ENCODE measurements at places on chromosomes 5 and 9.

DNA sequence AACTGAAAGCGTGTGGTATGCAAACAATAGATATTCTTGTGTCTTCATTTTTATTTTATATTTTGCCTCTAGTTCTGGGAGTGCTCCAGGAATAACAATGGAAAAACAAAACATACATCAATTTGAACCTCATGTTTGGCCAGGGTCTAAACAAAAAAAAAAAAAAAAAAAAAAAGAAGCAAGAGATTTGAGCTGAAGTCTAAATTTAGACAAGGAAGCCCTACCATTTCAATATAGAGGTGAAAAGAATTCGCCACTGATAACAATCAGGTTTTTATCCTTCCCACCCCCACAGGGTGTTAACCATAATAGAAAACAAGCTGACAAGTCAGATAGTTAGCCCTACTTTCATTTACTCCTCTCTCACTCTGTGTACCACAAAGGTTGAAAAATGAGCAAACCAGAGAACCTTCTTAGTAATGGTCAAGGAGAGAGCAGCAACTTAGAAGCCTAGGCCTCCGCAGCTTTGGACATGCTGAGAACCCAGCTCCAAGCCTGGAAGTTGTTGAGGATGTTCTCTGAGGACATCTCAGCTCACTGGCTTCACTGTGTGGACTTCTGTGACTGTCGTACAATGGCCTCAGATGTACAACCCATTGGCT is 118.2 kb upstream of the HMHB1 start:
- DNase-seq: no peak

DNA sequence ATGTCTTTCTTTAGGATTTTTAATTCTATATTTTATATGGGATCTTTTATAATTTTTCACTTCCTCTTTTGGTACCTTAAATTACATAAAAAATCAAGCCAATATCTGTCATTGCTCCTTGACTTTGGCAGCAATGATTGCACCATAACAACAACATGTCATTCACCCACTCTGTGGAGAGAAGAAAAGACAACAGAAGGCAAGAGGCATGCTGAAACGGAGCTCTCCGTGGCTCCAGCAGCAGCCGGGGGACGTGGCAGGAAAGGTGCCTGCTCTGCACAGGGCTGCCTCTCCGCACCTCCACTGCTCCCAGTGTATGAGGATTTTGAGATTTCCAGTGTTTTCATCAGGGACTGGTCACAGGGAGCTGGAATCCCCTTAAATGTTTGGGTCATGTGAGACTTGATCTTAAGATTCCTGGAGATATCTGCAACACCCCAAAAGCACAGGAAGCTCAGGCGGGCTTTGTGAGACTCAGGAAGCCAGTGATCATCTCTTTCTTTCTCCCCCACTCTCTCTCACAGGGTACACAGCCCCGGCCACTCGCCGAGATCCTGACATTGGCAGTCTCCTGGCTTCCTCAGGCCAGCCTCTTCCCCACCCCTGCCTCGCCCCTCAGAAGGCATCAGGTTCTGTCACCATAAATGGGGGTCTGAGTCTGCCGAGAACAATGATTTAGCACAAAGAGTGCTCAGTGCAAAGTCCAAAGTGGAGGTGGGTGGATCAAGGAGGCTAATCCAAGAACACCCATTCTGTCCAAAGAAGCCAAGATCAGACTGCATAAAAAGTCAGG is 74.6 kb downstream of the ACTL7B start:
- no peak for DNase-seq

- peak; percentile 58 for DNase-seq
These were observed 31.5 kb upstream of the SPRY4 start for GRCh38 chr5:142356349-142356715.

DNA sequence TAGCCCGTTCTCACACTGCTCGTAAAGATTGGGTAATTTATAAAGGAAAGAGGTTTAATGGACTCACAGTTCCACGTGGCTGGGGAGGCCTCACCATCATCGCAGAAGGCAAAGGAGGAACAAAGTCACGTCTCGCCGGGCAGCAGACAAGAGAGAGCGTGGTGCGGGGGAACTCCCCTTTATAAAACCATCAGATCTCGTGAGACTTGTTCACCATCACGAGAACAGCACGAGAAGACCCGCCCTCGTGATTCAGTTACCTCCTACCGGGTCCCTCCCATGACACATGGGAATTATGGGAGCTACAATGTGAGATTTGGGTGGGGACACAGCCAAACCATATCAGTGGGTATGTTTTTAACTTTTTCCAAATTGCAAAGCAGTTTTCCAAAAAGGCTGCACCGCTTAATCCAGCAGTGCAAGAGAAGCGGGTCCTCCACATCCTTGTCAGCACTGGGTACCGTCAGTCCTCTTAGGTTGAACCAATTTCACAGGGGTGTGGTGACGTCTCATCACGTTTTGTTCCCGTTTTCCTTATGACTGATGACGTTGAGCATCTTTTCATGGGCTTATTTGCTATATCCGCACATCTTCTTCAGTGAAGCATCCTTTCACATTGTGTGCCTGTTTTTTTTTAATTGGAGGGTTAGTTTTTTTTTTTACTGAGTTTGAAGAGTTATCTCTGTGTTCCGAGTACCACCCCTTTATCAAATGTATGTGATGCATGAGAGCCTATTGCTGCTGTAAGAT is 8.0 kb upstream of the FCN2 start:
- no peak for DNase-seq

- no peak for DNase-seq
These were observed 89.9 kb upstream of the ADAMTSL1 start for GRCh38 chr9:18384066-18384465.

DNA sequence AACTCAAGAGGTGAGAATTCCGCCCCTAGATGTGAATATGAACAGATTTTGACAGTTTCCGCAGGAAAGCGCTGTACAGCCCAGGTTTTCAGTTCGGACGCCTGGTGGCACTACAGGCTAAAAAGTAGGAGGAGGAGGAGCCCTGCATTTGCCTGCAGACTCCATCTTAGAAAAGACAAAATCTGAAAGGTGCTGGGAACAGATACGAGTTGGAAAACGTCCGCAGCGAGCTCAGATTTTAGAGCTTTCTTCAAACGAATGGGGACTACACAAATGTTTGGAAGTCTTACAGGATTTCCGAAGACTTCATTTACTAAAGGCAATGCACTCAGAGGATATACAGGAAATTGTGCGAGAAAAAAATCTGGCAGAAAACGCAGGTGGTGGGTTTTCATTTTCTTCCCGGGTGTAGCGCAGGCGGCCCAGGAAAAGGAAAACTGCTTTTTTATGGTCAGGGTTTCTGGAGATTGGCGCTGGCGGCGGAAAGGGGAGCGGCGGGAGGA is 9.9 kb upstream of the PCDHB2 start:
- DNase-seq: peak; percentile 11

DNA sequence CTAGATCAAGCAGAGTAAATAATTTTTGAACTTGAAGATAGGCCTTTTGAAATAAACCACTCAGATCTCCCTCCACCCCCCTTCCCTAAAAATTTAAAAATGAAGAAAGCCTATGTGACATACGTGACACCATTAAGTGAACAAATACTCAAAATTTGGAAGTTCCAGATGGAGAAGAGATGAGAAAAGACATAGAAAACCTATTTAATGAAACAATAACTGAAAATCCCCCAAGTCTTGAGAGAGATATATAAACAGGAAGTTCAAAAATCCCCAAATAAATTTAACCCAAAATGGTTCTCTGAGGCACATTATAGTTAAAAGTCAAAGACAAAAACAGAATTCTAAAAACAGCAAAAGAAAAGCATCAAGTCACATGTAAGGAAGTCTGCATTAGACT is 428.6 kb downstream of the PSAT1 start:
- DNase-seq: no peak

DNA sequence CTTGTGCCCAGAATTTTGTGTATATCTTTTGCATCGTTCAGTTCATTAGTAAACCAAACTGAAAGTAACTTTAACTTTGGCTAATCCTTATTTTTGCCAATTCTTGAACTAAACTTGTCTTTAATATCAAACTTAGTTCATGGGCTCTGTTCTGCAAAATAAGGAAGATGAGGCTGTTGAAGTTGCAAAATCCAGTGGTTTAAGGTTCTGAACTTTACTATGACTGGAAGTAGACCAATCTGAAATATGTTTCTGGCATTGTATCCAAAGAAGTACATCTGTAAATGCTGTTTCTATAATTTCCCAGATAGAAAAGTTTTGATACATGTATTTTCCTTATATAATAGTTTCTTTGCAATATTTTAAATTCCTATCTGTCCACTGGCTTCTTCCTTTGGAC is 238.1 kb downstream of the CETN3 start:
- peak; percentile 20 for DNase-seq

- no peak for DNase-seq
These were observed 104.4 kb downstream of the ARHGAP26 start for GRCh38 chr5:142874540-142874939.

DNA sequence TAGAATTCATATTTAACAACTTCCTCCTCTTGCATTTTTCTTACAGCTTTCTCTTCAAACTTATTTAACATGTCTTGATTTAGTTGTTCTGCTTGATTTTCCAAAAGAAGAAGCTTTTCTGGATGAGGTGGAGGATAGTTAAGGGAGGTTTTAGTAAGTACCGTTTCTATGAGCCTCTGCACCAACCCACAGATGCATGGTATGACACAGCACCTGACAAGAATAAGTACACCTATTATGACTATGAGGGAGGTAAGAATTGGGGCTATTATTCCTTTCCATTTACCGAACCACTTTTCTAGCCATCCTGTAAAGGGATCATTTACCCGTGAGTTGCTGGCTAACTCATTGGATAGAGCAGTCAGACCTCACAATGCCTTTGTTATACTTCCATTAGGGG is 2.5 kb upstream of the HMGCS1 start:
- no peak for DNase-seq

DNA sequence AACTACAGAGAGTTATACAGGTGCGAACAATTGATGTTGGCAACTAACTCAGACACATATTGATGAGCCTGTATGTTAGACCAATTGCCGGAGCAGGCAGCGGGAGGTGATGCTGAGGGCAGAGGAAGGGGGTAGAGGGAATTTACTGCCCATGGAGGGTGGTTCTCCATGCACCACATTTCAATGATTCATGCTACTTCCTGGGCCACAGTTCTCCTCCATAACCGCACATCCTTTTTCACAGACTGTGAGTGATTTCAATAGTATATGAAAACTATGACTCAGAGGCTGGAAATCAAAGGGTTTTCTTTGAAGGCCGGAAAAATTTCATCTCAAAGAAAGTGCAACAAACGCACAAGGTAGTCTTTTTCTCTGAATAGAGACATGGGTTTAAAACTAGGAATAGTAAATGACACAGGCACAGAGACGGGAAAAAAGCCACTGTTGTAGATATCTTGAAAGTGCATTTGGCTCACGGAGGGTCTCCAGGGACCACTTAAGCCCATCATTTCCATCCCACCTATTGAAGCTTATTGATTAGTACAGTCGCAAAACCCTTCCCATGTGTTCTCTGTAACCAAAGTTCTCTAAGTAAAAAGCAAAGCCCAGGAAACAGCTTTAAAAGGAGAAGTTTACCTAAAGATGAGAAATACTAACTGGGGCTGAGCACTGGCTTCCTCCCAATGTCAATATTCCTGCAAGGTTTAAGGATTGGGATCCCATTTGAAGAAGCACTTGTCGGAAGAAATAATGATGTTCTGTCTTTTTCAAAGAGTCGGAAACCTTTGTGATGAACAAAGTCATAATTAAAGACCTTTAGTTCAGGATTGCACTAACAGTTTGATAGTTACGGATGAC is 28.0 kb upstream of the ADAM19 start:
- peak; percentile 96 for DNase-seq

GRCh38 chr5:40559306-40559705 is 120.4 kb upstream of the PTGER4 start:
- DNase-seq: peak; percentile 56

DNA sequence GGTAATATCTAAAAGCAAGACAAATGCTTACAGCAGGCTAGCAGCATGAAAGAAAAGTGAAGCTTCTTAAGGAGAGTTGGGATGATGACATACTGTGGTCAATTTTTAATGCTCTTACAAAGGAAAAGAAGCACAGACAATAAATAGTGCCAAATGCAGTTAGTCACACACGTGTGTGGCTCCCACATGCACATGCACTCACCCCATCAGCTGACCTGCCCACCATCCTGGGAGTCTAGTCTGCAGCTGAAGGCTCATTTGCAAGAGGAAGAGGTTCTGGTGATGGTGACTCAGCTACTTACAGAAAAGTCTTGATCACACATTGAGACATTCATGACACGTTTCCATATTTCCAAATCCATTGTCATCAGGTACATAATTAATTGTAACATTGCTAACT is 129.3 kb downstream of the MRPL36 start:
- peak; percentile 5 for DNase-seq

DNA sequence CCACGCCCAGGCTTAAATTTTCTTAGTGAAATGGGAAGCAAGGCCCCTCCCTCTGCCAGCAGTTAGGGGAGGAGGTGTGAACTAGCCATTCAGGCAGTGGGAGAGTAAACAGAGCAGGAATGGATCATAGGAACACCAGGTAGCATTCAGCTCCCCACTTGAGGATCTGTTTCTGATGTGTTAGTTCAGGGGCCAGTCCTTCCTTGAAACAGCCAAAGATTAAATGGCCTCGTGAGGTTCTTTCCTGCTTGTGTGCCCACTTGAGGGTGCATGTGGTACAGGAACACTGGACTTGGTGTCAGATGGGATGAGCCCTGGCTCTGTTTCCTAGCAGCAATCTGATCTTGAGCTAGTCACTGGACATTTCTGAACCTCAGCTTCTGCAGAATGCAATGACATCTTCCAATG is 21.2 kb downstream of the FAXDC2 start:
- DNase-seq: no peak

- DNase-seq: no peak
These were observed 7.0 kb upstream of the MVB12B start for GRCh38 chr9:126319671-126320070.

DNA sequence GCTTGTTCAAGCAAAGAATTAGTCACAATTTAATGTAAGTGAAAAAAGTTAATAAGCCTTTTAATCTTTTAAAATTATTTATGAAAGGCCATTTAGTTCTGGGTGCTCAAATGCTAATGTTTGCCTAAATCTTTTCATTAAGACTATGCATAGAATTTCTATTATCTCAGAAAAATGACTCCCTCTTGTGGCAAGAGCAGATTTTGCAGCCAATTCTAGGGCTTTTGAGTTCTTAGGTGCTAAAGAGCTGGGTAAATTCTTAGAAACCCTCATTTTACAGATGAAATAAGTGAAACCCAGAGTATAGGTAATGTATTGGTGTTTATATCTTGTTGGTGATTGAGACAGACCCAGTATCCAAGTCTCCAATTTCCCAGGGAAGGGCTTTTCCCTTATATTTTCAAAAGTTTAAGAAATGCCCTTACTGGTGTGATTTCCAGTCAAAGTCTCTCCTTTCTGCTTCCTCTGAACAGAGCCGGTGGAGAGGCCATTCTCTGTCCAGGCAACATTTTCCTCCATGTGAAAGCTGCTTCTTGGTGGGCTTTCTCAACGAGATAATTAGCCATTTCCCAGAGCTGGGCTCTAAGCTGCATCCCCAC is 24.1 kb upstream of the PCSK5 start:
- DNase-seq: peak; percentile 28

DNA sequence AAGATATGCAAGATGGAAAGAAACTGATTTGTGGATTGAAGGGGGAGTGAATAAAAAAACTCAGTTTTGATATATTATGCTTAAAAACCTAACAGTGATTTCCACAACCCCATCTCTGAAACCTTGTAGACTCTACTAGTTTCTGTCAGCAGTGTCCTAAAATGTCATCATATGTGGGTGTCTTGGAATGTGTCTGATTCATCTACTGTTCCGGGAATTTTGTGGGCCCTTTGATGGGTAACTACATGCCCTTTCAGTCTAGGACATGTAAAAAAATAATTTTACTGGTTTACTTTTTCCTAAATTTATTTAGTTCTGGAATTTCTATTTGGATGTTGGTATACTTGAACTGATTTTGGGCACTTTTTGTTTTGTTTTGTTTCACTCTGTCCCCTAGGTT is 118.9 kb upstream of the NMUR2 start:
- no peak for DNase-seq

Measured in astrocyte (in vitro differentiated cells and primary cell).